ENCODE measurements at places on chromosomes 7 and 10. TPM values are rescaled to one million over a fixed set of nuclear protein-coding genes. Genes with fewer than 3 reads are reported as not detected.

PALD1 gene
- total RNA-seq: 73.3 TPM

CALML5 gene
- total RNA-seq: not detected

TPST1 gene
- total RNA-seq: 18.7 TPM

STRIP2 gene
- total RNA-seq: 10.0 TPM

MYO1G gene
- 0.11 TPM for total RNA-seq

MRLN gene
- total RNA-seq: not detected

FRMPD2 gene
- 0.42 TPM for total RNA-seq

FAM241B gene
- not detected for total RNA-seq

AUTS2 gene
- total RNA-seq: 11.3 TPM

ZDHHC16 gene
- total RNA-seq: 52.0 TPM

SDK1 gene
- 3.9 TPM for total RNA-seq

RAPGEF5 gene
- total RNA-seq: 43.2 TPM

SAP25 gene
- 2.4 TPM for total RNA-seq

TRIM50 gene
- total RNA-seq: not detected

LRRC61 gene
- 0.39 TPM for total RNA-seq
